Adipocyte (in vitro differentiated cells): ENCODE measurements at places on chromosomes 16 and 17.

- no peak for DNase-seq
Observed at GRCh38 chr17:78258323-78259191, 27.1 kb downstream of the TMEM235 start.

GRCh38 chr17:58956997-58957724 lies 149.5 kb downstream of the TRIM37 start:
- DNase-seq, result peak; percentile 20

GRCh38 chr16:57694725-57695679 lies at the start of gene DRC7:
Gene DRC7, plus strand, starts transcription at chr16:57694806. Its CDS starts 3,144 bp downstream, at chr16:57697950.
- DNase-seq, result peak; percentile 34

DNA sequence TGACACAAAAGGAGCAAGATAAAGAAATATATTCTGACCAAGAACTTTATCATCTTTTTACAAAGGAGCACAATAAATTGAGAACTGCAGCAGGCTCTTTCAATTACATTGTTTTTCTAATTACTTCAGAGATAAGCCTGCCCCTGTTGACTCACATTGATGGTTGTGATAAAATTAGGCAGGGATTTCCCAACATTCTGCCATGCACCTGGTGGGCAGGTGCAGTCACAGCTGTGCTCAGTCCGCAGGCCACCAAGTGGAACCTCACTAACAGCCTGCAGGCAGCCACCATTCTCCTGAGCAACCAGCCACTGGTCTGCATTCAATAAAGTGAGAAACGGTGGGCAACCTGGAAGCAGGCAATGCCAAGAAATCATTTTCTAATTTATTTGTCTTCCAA lies 5.1 kb downstream of the FANCA start:
- no peak for DNase-seq

GRCh38 chr17:82321947-82322466 lies 4.6 kb upstream of the CD7 start:
- DNase-seq, result no peak

- no peak for DNase-seq
Observed at GRCh38 chr17:75566834-75567233, 20.8 kb upstream of the MYO15B start.

- DNase-seq, result no peak
Observed at GRCh38 chr16:89383095-89384003, 107.0 kb downstream of the ANKRD11 start.

GRCh38 chr17:40556884-40557414 lies 8.3 kb downstream of the CCR7 start:
- no peak for DNase-seq

- peak; percentile 36 for DNase-seq
Observed at GRCh38 chr17:21345236-21345635, 30.9 kb upstream of the KCNJ12 start.

DNA sequence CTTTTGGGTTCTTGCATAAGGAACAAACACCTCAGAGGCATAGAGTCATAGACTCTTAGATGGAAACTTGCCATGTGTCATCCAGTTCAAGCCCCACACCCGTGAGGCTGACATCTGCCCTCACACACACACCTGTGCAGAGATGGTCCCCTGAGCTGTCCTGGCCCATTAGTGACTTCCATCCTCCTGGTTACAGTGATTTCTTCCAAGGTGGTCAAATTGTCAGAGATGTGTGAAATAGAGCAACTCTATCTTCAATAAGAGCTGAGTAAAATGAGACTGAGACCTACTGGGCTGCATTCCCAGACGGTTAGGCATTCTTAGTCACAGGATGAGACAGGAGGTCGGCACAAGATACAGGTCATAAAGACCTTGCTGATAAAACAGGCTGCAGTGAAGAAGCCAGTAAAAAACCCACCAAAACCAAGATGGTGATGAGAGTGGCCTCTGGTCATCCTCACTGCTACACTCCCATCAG lies 342.2 kb upstream of the TNRC6C start:
- DNase-seq, result no peak

DNA sequence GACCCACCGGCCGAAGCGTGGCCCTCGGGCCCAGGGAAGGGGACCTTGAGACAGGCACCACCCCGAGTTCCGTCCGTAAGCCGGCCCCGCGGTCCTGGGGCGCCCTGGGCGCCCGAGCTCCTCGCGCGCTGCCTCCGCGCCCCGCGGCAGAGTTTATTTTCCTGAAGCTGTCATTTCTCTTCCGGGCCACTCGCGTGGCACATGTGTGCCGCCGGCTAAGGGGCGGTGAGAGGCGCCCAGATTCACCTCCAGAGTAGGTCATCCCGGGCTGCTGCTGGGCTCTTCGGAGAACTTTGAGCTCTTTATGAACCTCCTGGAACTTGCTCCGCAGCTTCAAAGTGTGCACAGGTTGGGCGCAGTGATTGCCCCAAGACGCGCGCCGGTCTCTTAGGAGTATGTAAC lies 489 bp downstream of the ZC3H18 start:
- peak; percentile 58 for DNase-seq

DNA sequence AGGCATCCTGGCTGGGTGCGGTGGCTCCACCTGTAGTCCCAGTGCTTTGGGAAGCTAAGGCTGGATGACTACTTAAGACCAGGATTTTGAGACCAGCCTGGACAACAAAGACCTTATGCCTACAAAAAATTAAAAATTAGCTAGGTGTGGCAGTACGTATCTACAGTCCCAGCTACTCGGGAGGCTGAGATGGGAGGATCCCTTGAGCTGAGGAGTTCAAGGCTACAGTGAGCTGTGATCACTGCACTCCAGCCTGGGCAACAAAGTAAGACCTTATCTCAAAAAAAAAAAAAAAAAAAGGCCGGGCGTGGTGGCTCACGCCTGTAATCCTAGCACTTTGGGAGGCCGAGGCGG lies 6.1 kb downstream of the MVP start:
- no peak for DNase-seq

- no peak for DNase-seq
Observed at GRCh38 chr16:67419931-67420330, 3.7 kb upstream of the ZDHHC1 start.
